Epithelial cell of proximal tubule (primary cell): ENCODE measurements at places on chromosomes 2 and 18. TPM values are rescaled to one million over a fixed set of nuclear protein-coding genes. Genes with fewer than 3 reads are reported as not detected.

SPATA3 gene
- not detected in 2 replicates for total RNA-seq

REL gene
- total RNA-seq = 2.4 and 3.0 TPM in 2 replicates

HSBP1L1 gene
- 35.5 and 44.7 TPM in 2 replicates for total RNA-seq

LIMS3 gene
- total RNA-seq = 1.7 and 9.3 TPM in 2 replicates

INPP1 gene
- 6.5 and 8.7 TPM in 2 replicates for total RNA-seq

- peak; percentile 53 for DNase-seq
Measured at GRCh38 chr18:61606759-61607158, 273.5 kb downstream of the CDH20 start.

GRCh38 chr18:66438711-66439536 is 165.0 kb downstream of the CDH19 start:
- no peak for DNase-seq

DNA sequence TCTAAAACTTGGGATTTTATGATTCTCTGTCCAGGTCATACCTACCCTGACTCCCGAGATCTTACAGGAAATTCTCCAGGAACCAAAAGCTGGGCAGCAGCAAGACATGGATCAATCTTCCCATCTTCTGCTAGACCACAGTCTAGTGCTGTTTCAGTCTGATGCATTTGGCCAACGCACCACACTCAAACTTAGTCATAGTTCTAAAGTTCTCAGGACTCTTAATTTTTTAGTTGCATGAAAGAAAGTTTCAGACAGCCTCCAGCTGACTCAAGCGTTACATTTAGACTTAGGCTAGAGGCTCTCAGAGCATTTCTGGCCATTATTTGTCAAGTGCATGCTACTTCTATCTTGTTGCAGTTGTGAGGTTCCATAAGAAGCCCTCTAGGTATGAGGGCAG is 230.1 kb upstream of the CCDC150 start:
- no peak for DNase-seq
